ENCODE measurements at places on chromosomes 7 and 10. TPM values are rescaled to one million over a fixed set of nuclear protein-coding genes. Genes with fewer than 3 reads are reported as not detected.

- DNase-seq = no peak
Measured at GRCh38 chr10:26715137-26715487, 17.6 kb downstream of the PDSS1 start.

DNA sequence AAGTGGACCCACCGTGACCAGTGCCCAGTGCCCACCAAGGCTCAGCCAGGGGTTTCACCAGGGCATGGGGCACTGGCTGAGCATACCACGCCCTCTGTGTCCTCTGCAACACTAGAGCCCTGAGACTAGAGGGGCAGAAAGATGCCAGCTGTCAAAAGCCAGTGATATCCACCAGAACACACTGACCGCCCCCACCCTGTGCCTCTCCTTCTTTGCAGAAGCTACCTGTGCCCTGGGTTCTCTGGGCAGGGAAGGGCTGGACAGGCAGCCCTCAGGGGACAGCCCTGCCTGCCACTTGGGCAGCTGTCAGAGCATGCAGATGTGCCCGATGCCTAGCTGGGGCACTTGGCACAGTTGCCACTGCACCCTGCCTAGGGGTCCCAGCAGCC is 494 bp downstream of the VSIR start:
- DNase-seq = no peak

GRCh38 chr10:123007558-123008354 is 839 bp downstream of the IKZF5 start:
- peak; percentile 68 for DNase-seq

DNA sequence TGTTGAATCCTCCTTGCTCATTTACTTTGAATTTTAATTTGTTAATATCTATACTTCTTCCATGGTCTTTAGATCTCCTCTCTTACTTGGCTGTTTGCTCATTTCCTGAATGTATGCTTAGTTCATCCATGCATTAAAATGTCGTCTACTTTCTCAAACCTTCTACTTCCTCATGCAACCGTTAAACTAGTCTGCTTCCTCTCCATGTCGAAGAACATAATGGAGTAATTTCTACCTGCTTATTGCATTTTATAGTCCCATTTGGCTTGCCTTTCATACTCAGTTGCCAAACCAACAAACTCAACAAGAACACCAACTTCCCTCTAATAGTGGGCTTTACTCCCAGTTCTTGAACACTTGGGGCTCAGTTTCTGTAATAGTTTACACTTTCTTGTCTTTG is 43.8 kb upstream of the SEMA3D start:
- no peak for DNase-seq

The HPSE2 gene
- total RNA-seq = 0.57 TPM

GRCh38 chr7:151793531-151793951 is 83.4 kb downstream of the PRKAG2 start:
- DNase-seq = peak; percentile 48

GRCh38 chr7:122597277-122597676 is 101.6 kb downstream of the RNF133 start:
- DNase-seq = no peak

DNA sequence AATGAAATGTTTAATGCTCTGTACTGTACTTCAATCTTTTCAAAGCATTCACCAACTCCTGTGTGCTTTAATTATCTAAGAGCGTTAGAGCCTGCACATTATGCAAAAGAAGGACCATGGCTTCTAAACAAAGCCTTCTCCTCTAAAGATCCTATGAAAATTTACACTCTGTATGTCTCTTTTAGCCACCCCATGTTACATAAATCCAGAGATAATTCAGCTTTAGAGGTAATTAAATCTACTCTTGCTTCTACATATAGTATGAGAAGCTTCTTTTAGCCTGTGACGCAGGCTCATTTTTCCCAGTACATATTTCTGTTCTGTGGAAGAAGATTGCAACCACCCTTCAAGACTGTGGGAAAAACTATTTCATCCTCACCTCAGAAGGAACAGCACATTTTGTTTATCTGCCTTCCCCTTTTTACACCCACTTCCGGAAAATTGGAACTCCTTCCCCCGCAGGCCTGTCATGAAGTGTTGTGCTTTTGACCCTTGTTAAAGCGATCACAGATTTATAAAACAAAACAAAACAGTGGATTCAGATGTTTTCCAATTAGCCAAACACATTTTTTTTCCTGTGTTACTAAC is 8.1 kb upstream of the TAS2R16 start:
- no peak for DNase-seq

DNA sequence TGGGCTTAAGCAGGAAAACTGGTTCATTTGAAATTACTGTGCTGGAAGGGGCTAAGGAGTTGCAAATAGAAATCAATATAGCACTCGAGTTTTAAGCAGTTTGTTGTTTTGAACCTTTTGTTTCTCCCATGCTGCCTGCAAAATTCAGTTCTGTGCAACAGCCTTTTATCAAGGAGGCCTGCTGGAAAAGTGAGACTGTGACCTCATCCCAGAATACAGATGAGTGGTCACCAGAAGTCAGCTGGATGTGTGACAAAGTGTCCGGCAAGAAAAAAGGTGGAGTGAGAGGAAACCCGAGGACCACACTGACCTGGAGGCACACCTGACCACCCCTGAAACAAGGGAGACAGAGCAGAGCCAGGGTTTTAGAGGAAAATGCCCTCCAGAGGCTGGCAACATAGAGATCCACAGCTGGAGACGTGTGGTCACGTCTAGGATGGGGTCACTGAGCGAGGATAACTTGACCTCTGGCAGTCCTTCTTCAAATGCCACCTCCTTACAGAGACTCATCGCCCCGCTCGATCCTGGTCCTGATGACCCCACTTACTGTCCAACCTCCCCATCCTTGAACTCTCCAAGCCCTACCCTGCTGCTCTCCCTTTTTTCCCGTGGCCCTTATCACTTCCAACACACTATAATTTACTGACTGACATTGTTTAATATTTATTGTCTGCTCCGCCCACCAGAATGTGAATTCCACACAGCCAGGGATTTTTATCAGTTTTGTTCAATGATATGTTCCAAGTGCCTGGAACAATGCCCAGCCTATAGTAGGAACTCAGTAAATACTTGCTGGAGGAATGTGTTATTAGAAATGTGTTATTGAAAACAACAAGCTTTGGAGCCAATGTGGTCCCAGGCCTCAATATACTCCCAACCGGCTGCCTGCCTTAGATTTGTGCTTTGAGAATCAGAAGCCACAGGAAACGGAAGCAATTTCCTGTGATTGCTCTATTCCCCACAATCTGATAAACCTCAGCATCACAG is 243.8 kb downstream of the GLI3 start:
- DNase-seq = peak; percentile 48

GRCh38 chr7:2224491-2224928 is 8.2 kb downstream of the MAD1L1 start:
- no peak for DNase-seq

Data from M059J (cell line).